ENCODE measurements at places on chromosomes 7 and 10.

DNA sequence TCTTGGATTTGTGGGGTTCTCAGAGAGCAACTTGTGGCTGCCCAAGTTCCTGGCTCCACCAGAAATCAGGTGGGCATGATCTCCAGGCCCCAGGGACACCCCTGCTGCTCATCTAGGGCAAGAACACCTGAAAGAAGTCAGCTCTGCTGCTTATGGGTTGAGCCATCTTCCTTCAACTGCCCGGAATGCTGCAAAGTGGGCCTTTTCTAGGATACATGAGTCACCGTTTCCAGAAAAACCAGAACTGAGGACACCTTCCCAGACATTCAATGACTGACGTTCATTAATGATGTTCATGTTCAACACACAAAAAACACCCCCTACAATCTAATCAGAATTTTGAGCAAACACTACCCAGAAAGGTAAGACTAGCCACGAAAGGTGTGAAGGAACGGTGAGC lies 98.0 kb downstream of the MAD1L1 start:
- no peak for DNase-seq

DNA sequence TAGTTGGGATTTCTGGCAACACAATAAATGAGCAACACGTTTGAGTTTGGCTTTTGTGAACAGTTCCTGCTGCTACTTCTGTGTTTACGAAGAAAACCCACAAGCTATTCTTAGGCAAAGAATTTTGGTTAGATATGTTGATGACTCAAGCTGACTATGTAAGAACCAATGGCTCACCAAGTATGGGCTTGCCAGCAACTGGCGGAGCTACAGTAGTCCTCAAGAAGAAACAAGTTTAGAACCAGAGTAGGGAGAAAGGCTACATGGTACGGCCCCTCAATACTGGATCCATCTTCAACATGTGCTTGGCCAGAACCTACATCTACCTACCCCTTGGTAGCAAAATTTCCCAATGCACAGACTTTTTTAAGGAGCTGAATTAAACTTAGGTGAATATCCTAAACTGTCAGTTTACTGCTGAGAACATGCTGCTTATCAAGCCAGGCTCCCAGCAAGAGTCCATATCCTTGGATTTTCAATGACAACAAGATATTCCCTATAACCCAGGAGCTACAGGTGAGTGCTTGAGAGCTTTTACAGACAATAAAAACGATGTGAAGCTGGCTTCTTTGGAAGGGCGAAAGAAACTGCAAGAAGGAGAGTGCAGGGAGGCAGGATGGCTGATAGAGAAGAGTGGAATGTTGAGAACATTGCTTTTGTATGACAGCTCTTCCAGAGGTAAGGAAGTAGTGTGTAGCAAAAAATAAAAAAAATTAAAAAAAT lies 74.3 kb upstream of the ASAH2 start:
- DNase-seq, result no peak

DNA sequence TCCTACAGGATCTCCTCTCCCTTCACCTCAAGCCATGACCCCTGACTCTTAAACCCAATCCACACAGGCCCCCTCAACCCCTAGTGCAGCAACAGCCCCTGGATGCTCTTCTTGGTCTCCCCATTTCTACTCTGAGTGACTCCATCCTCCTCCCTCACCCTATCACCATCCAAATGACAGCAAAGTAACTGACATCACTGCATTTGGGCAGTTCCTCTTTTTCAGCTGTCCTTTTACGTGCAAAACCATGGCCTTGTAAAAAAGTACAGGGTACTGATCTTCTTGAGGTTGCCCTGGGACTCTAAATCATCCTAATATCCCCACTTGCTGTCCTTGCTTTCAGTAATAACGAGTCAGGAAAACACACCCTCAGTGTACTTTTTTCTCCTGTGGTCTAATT lies 454.9 kb downstream of the ADRA2A start:
- no peak for DNase-seq

DNA sequence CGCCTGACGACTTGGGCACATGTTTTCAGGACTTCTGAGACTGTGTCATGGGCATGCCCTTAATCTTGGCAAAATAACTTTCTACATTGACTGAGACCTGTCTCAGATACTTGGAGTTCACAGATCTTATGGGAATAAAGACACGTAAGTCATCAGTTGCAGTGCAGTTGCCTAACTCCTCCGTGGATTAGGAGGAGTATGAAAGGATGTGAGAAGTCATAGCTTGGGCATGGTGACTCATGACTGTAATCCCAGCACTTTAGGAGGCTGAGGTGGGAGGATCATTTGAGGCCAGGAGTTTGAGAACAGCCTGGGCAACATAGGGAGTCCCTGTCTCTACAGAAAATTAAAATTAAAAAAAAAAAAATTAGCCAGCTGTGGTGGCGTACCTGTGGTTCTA lies 49.6 kb downstream of the EXOC6 start:
- no peak for DNase-seq
